ENCODE measurements at places on chromosomes 11 and 22. TPM values are rescaled to one million over a fixed set of nuclear protein-coding genes. Genes with fewer than 3 reads are reported as not detected.

The MS4A2 gene
- total RNA-seq = 17.3 TPM

The CCDC73 gene
- 0.05 TPM for total RNA-seq

The ZFP91 gene
- 54.0 TPM for total RNA-seq

The SCO2 gene
- 0.79 TPM for total RNA-seq

The C11orf91 gene
- total RNA-seq = not detected

The F2 gene
- not detected for total RNA-seq

The OR51E2 gene
- total RNA-seq = 0.63 TPM

The MUC6 gene
- total RNA-seq = not detected

The C11orf65 gene
- 1.4 TPM for total RNA-seq
